ENCODE measurements at places on chromosomes 1 and 21.

DNA sequence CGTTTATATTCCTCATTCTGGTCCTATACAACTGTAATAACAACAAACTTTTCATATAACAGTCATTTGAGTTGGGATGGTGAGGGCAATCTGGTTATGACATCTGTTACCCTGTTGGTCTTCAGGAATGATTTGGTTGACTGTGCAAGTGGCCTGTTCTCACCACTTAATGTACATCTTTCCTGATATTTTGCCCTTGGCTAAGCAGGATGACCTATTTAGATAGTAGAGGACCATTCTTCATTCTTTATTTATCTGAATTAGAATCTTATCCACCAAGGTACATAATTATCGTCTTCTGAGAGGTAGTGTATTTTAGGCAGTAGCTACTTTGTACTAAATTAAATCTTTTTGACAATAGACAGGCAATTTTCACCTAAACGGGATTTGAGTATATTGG lies 154.3 kb downstream of the DNM3 start:
- no peak for DNase-seq

DNA sequence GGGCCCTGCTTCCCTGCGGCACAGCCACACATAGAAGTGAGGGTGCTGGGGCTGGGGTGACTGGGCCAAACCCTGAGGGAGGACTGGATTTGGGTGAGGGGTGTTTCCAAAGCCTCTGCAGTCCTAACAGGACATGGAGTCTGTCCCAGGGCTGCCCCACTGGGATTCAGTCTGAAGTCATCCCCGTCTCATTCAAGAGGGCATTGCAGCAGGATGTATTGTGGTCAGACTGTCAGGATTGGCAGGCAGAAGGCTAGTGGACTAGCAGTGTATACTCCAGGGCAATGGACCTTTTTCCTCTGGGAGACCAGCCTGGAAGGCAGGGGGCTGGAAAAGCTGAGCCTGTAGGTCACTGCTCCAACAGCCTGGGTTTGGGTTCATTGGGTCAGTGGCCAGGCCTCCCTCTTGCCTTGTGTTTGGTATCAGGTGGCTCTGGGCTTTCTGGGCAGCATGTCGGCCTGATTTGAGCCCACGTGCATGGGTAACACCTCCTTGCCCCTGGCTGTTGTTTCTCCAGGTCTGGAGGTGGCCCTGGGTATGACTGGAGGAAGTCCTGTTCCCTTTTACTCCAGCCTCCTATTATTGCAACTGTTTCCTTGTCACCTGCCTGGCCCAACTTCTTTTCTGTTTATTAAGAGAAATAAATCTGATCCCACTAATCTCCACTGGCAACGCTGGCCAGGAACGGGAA lies 41.0 kb upstream of the SYNC start:
- no peak for DNase-seq

DNA sequence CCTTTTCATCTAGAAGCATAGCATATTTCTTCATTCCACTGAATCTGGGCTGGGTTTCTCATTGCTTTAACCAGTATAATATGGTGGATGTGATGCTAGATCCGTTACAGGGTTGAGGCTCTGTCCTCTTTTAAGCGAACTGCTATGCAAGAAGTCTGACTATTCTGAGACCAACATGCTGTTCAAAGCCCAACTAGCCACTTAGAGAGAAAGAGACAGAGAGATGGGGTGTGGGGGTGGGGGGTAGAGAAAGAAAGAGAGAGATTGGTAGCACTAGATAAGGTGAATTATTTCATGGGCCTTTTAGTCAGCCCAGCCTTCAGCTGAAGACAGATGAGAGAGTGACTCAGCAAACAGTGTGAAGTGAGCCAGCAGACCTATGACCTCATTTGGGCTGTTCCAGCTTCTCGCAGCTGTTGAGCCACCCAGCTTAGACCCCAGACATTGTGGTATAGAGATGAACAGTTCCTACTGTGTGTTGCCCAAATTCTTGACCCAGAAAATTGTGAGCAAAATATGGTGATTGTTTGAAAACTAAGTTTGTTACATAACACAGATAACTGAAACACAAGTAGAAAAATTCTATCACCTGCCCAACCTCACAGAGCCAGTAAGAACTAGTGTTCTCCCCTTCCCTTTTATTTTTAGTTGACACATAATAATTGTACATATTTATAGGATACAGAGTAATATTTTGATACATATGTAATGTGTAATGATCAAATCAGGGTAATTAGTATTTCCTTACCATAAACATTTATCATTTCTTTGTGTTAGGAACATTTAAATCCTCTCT lies 40.7 kb upstream of the PRKACB start:
- DNase-seq, result no peak

- DNase-seq, result no peak
Observed at GRCh38 chr1:33357099-33357498, 36.2 kb upstream of the A3GALT2 start.

GRCh38 chr1:50605186-50605875 lies 182.1 kb upstream of the DMRTA2 start:
- DNase-seq, result peak; percentile 17

- DNase-seq, result no peak
Observed at GRCh38 chr1:19974822-19975416, 4.5 kb downstream of the PLA2G2A start.

DNA sequence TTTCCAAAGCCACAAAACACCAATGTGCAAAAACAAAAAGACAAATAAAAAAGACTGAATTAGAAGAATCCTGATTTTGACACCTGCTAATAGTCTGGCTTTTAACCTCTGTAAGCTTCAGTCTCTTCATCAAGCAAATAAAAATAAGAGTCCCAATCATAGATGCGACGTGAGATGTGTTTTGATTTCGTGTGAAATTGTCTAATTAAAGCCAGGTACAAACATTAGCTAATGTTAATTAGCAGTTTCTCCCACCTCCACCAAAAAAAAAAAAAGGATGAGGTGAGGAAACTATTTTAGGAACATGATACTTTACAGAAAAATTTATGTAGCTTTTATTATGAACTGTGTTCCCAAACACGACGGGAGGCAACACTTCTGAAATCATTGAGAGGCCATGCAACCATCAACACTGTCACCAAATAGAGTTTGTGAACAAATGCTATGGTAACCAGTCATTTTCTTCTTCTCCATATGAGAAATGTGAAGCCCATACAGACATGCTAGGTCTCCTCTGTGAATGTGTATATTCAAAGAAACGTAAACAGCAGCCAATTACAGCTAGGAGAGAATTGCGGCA lies 6.7 kb upstream of the EVI5 start:
- DNase-seq, result no peak

GRCh38 chr1:201883786-201884185 lies 4.9 kb upstream of the SHISA4 start:
- DNase-seq, result no peak

DNA sequence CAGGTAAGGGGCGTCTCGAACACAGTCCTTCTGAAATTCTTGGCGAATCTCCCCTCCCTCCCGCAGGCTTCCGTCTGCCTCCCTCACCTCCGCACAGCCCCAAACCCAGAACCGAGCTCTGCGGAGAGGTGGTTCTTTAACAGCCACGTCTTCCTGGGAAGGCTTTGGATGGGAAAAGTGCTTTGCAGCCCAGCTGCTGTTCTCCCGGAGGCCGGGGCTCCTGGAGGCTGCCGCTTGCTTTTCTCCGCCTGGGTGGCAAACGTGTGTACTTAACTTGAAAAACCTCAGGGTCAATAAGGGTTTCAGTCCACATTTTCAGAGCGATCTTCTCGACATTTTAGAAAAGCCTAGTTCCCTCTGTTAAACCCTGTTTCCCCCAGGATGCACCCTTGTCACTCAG lies 109.3 kb downstream of the PRDM16 start:
- no peak for DNase-seq

- DNase-seq, result no peak
Observed at GRCh38 chr1:229223498-229223897, 47.4 kb upstream of the RAB4A start.

DNA sequence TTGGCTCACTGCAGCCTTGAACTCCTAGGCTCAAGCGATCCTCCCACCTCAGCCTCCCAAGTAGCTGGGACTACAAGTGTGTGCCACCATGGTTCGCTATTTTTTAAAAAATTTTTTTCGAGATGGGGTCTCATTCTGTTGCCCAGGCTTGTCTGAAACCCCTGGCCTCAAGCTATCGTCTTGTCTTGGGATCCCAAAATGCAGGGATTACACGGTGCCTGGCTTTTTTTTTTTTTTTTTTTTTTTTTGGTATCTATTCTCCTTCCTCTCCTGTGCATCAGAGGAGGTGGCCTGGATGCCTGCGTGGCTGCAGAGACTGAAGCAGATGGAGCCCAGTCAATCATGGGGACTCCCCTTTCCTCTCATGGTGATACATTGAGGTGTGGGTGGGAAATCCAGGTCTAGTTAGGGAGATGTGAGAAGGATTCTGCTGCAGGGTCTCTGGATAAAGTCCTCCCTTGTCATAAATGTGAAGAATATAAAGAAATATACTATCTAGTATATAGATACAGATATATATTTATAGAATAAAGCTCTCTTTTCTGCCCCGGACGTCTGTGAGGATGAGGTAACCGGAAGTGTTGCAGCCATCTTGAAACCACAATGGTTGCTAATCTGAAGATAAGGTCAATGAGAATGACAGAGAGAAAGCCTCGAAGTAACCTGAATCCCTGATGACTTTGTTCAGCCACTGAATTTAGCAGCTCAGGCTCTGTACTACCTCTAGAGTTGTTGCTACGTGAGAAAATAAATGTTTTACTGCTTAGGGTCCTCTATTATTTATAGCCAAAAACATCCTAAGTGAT lies 19.5 kb upstream of the RGSL1 start:
- peak; percentile 31 for DNase-seq

GRCh38 chr1:210332719-210333398 lies 4.2 kb downstream of the HHAT start:
- DNase-seq, result peak; percentile 51

DNA sequence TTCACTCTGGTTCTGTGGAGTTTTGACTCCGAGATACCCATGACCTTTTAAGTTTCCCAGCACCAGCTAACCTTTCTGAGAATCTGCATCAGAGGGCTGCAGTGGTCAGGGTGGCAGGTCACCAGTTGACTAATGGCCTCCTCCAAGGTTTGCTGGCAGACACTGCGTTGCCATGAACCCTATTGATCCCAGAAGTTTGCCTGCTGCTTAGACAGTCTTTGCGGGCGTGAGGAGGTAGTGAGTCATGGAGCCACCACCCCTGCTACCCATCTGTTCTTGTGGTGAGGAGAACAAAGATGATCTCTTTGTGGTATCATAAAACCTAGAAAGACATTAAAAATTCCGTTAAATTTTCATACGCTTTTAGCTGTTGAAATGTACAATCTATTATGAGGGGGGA lies 180.4 kb downstream of the FGGY start:
- no peak for DNase-seq

- DNase-seq, result no peak
Observed at GRCh38 chr1:244352156-244352830, 99.4 kb downstream of the ADSS2 start.

GRCh38 chr1:221522529-221522940 lies 219.4 kb downstream of the DUSP10 start:
- no peak for DNase-seq

- DNase-seq, result no peak
Observed at GRCh38 chr1:25978403-25978802, 19.5 kb downstream of the PAFAH2 start.

- DNase-seq, result no peak
Observed at GRCh38 chr1:84538599-84538998, 32.2 kb upstream of the GNG5 start.

- DNase-seq, result no peak
Observed at GRCh38 chr1:232084584-232085223, 458.1 kb downstream of the DISC1 start.

DNA sequence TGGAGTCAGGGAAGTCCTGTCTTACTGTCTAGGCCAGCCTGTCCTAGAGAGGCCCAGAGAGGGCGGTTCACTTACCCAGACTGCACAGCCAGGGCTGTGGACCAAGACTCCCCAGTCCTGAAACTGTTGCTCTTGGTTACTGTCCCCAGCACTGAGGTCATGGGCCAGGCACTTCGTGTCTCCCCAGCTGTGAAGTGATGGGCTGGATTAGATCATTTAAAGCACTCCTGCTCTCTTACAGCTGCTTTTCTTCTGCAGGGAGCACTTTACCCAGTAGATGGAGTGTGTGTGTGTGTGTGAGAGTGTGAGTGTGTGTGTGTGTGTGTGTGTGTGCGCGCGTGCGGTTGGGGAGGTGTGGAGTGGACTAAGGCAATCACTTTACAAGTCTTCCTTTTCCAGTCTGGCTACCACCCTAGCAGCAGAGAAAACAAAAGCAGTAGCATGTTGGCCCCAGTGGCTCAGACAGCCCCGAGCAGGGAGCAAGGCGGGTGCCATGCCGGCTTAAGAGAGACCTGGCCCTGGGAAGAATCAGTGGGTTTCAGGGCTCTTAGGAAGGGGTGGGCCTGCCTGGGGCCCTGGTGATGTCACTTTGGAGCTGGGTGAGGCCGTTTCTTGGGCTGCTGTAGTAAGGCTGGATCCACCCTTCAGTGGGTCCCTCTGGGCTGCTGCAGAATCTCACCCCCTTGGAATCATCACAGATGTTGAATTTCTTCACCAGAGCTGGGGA lies 2.4 kb downstream of the SPSB1 start:
- DNase-seq, result peak; percentile 27

GRCh38 chr1:80893115-80893514 lies 907.6 kb upstream of the ADGRL2 start:
- no peak for DNase-seq

DNA sequence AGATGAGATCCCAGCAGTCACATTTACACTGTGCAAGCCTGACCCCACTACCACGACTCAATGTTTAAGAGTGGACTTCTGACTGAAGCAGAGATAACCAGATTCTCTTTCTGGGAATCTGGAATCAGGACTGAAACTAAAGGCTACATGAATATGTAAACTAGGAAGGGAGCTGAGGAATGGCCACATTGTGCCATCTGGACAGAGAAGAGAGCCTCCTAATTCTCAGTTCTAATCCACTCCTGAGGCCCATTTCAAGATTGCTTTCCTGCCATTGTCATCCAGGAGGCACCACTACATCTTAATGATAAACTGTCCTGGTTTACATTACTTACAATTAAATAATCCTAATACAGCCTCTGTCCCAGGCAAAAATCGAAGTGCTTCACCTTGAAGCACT lies 6.5 kb downstream of the PAXBP1 start:
- DNase-seq, result no peak

- no peak for DNase-seq
Observed at GRCh38 chr1:78424720-78425119, 66.1 kb upstream of the PTGFR start.

DNA sequence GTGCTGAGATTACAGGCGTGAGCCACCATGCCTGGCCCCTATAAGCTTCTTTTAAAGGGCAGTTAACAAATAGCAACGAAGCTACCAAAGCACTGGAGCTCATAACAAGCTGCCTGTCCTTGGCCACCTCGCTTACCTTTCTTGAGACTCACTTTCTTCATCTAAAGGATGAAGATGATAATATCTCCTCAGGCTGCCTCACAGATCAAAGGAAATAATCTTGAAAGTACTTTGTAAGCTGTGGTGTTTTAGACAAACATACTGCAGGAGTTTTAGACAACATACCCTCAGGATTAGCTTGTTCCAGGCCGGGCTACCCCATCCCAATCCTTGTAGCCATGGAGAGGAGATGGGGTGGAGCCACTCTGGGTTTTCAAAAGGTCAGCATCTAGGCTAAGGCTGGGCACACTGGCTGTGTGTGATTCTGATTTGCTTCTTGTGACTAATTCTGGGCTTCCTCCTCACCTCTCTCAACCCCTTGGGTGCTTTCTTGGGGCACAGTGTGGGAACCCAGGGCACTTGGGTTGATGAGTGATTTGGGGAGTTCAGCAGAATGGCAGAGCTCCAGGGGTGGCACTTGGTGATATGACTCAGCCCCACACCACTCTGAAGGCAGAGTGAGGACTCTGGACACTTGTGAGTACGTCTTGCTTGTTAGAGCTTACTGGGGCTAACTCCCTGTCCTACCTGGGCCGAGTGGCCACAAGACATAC lies 5.2 kb downstream of the GPR25 start:
- DNase-seq, result peak; percentile 59

All from CD8-positive, alpha-beta T cell (primary cell).